ENCODE measurements at places on chromosomes 3 and 15.

GRCh38 chr15:101206176-101206591 lies 45.7 kb downstream of the CHSY1 start:
- DNase-seq: no peak

GRCh38 chr3:188261011-188261410 lies 107.1 kb downstream of the LPP start:
- DNase-seq: no peak

GRCh38 chr3:66224220-66224619 lies 3.4 kb downstream of the SLC25A26 start:
- no peak for DNase-seq

DNA sequence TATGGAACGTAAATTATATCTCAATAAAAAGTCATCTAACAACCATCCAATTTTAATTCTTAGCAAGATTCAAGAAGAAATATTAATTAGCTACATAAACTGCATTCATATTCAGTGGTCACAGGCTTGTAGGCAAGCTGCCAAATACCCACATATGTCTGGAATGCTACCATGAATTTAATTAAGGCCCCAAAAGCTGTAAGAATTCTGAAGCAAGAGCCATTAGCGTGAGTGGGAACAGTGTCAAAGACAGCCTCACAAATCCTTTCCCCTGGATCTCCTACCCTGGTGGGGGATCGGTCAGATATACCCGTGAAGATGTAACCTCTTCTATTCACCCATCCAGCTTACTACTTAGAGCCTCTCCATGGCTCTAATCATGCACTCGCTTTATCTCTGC lies 40.0 kb downstream of the ATG7 start:
- DNase-seq: no peak

DNA sequence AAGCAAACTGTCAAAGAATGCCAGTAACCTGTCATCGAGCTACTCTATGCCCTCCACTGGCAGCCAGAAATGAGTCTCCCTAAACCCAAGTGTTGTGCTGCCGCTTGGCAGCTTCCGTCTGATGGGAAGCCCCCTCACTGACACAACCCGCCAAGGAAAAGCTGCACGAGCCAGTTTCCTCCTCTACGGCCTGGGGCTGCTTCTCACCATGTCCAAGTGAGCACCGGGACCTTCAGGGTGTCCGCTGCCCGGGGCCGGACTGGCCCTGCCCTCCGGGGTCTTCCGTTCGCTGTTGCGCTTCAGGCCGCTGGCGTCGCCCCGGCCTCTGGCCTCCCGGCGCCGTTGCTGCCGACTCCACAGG lies 490 bp downstream of the TOMM70 start:
- no peak for DNase-seq

GRCh38 chr3:33438881-33439545 lies 1.2 kb downstream of the UBP1 start:
- DNase-seq: no peak
